Fibroblast of skin of scalp (primary cell): ENCODE measurements at places on chromosomes 2 and 18.

DNA sequence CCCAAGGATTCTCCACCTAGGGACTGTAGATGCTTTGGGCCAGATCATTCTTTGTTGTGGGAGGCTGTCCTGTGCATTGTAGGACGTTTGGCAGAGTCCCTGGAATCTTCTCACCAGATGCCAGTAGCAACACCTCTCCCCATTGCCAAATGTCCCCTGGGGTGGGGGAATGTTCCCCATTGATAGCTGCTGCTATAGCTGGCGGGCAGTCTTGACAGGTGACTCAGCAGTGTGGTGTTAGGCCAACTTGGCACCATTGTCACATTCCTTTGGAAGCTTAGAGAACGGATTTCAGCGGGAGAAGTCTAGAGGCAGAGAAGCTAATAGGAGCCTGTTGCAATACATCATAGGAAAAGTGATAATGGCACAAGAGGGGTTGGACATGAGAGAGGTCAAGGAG is 495.7 kb upstream of the SMIM21 start:
- peak; percentile 75 for DNase-seq

- DNase-seq, result peak; percentile 80
Observed at GRCh38 chr2:1632002-1632348, 112.3 kb downstream of the PXDN start.

DNA sequence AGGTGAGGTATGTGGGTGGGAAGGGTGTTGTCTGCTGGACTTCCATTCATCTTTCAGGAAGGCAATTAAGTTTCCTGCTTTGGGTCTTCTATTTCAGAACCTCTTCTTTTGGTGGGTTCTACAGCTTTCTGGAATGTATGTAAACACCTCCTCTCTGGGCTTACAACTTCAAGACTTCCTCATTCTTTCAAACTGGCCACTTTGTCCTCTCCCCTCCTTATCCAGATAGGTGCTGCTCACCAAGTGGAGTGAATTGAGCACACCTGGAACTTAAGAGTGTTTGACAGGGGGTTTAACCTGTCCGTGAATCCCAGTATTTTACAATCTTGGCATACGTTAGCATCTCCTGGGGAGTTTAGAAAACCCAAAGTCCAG is 5.2 kb upstream of the MRPL33 start:
- no peak for DNase-seq

DNA sequence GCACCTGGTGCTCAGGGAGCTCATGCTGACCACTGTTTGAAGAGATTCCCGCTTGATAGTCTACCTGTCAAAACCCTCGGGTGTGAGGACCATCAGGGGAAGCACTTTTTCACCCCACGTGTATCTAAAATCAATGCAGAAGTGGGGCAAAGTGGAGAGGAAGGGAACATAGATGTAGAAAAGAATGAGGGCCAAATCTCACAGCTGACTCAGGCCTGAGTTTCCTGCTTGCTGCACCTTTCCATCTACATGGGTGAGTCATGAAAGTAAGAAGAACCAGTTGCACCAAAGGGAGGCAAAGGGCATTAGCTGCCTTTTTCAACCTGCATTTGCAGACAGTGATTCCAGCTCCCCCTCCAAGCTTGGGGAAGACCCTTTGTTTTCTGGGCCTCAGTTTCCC is 100.2 kb upstream of the MYCN start:
- no peak for DNase-seq

- no peak for DNase-seq
Observed at GRCh38 chr2:212770240-212770639, 231.6 kb upstream of the ERBB4 start.

DNA sequence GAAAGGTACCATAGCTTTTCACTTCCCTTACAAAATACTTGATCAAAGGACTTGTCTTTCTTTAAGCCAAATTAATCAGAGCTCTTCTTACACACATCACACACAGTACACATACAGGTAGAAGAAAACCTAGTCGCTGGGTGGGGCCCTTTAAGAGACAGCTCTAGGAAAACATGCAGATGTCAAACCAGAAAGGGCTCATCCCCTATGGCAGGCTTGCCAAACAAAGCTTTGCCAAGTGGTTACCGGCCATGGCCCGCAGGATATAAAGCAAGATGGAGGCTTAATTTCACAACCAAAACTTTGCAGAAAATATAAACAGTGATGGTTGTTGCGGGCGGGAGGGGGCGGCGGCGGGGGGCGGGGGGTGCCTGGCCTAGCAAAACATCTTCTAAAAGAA is 2156.0 kb upstream of the PIK3C3 start:
- DNase-seq, result no peak
